Pulmonary artery endothelial cell (primary cell): ENCODE measurements at places on chromosomes 7 and 10.

DNA sequence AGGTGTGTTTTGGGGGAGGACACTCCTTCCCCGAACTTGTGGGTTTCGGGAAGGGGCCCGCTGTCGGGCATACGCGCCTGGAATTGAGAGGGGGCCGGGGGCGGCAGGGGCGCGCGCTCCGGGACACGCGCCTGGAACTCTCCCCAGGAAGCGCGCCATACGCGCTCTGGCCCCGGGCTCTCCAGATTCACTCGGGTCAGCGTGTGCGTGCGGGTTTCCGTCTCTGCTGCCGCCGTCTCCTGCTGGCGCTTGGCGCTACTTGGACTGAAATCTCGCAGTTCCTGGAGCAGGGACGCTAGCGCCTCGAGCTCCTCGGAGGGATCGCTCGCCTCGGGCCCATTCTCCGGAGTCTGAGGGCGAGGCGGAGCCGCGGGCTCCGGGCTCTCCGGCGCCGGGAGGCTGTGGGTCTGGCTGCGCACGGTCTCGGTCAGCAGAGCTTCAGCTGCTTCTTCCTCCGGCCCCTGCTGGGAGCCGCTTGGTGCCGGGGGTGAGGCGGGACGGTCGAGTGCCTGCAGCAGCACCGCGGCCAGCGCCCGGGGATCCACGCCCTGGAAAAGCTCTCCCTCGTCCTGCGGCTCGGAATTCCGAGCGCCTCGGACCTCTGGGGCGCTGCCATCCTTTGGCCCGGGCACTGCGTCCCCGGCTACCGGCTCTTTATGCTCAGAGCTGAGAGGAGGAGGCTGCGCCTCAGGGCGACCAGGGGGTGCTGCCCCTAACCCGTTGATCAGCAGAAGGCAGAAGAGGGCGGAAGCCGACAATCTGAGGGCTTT, 1.1 kb downstream of the VGF start:
- DNase-seq = no peak

GRCh38 chr7:12493863-12494686, 76.4 kb upstream of the SCIN start:
- no peak for DNase-seq

DNA sequence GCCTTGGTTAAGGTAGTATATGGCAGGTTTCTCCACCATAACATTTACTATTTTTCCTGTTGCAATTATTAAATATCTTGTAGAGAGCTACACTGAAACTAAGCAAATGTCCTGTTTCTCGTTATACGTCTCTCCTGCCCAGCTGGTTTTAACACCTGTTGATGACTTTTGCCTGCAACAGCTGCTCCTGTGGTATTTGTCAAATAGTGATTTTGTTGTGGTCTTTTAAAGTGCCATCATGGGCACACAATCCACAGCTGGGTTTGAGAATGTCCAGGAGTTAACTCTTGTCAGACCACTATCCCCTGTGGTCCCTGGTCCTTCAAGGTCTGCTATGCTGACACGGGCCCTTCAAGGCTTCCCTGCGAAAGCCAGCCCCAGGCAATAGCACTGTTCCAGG, 24.9 kb upstream of the SEC61G start:
- DNase-seq = no peak

- DNase-seq = no peak
Observed at GRCh38 chr10:112141292-112141691, 42.3 kb downstream of the GPAM start.

GRCh38 chr10:88104223-88104622, 240.8 kb downstream of the PTEN start:
- DNase-seq = no peak

- DNase-seq = no peak
Observed at GRCh38 chr10:97321804-97322190, 2.7 kb downstream of the FRAT1 start.

DNA sequence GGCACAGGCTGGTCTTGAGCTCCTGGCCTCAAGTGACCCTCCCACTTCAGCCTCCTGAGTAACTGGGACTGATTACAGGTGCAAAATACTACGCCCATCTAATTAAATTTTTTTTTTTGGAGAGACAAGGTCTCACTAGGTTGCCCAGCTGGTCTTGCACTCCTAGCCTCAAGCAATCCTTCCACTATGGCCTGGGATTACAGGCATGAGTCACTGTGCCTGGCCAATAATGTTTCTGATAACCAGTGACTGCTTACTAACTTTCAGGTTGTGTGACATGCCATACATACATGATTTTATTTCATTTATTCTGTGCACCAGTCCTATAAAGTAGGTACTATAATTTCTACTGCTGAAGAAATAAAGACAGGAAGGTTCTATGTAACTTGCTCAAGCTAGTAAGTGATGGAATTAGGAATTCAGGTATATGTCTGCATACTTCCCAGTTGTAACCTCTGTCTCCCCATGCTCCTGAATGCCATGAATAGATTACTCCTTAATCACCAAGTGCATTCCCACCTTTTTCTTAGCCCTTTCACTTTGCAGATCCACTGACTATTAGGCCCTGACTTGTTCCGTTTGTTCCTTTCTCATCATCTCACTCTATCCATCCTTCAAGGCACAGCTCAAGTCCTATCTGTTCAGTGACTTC, 28.1 kb downstream of the MCU start:
- DNase-seq = no peak

DNA sequence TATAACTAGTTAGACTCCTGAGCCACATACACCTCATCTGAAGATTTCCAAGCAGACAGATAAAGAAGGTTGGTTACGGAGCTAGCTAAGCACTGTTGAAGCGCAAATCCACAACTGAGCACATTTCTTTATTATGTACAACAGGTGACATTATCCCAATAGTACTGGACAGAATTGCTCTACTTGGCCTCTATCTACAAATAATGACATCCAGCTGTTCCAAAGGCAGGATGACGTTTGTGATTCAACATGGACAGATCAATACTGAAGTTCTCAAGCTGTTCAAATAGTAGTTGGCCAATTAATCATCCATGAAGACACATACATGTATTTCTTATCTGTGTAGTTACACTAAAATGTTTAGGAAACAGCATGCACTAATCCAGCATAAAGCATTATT, 101.0 kb downstream of the UBE2H start:
- no peak for DNase-seq

DNA sequence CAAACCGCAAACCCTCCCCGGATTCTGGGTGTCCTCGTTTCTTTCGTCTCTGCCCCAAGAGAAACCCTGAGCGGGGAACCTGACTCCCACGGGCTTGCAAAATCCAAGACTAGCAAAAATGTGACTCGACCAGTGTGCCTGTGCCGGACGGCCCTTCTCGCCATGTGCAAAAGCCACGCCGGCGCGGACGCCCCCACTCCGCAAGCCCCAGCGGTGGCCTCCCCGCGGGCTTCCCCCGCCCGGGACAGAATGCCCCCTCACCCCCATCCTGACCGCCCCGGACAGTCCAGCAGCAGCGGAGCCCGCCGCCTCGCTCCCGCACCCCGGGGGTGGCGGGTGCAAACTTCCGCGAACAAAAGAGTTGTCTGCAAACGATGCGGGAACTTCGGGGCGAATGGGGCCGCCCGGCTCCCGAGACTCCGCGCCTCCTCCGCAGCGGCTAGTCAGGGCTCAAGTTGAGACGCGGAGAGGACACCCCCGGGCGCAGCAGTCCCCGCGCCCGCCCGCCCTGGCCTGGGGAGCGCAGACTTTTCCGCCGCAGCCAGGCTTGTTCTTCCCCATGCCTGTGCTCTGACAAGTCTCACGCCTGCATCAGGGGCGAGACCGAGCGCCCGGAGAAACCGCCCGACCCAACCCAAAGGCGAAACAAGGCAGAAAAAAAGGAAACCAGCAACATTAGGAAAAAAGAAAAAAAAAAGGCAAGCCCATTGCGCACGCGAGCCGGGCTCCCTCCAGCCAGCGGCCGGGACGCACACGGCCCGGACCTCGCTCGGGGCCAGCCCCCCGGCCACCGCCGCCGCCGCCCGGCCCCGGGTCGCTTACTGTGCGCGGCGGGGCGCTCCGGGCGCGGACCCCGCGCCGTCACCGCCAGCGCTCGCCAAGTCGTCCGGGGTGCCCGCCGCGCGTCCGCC, 732 bp downstream of the FAM53B start:
- no peak for DNase-seq

- no peak for DNase-seq
Observed at GRCh38 chr7:11642841-11643240, 189.2 kb downstream of the THSD7A start.
